ENCODE measurements at places on chromosomes 1 and 21. TPM values are rescaled to one million over a fixed set of nuclear protein-coding genes. Genes with fewer than 3 reads are reported as not detected.

AJAP1 gene
- total RNA-seq, result 0.26 TPM

PLA2G5 gene
- not detected for total RNA-seq

PCP4 gene
- not detected for total RNA-seq

LCE1F gene
- not detected for total RNA-seq

C1orf115 gene
- 1.3 TPM for total RNA-seq

GIPC2 gene
- 0.38 TPM for total RNA-seq

CELA3A gene
- total RNA-seq, result not detected

CASQ2 gene
- not detected for total RNA-seq

ICOSLG gene
- 0.26 TPM for total RNA-seq

SPRR4 gene
- not detected for total RNA-seq

MAP3K6 gene
- total RNA-seq, result 12.1 TPM

JTB gene
- 181 TPM for total RNA-seq

SORT1 gene
- total RNA-seq, result 31.1 TPM

KIF14 gene
- total RNA-seq, result 0.79 TPM

LAMB3 gene
- total RNA-seq, result 1,162 TPM

HSF2BP gene
- total RNA-seq, result 5.8 TPM

SPRR1A gene
- not detected for total RNA-seq

FAM72C gene
- total RNA-seq, result not detected

Data from bronchial epithelial cell (primary cell).